ENCODE measurements at places on chromosomes 3 and 15.

DNA sequence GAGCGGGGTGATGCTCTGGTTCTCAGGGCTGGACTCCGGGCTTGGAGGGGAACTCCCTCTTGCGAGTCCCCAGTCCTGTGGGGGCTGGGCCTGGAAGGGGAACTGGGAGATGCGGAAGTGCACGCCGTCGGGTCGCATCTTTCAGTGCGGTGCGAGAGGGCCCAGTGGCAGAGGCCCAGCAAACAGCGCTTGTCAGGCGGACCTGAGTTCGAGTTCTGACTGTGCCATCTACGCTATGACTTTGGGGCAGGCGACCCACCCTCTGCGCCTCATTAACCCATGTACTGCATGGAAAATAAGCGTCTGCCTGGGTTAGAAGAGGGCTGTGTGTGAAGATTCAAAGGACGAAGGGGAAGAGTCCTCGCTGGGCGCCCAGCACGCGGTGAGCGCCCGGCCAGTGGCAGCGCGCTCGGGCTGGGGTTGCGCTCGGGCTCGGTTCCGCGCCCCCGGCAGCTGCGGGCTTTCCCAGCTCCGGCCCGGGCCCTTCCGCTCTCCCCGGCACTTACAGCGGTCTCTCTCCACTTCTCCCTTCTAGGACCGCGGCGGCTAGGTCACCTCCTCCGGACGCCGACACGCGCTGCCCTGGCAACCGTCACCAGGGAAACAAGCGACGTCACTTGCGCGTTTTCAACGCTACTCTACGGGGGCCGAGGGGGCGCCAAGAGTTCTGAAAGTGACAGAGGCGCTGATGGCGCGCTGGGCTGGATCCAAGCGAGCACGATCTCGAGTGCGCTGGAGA lies at the start of gene CCDC13:
Gene CCDC13 (minus strand): TSS at position 584 of the 739 bp plus-strand sequence. CDS start 14,908 bp downstream, outside the sequence.
- peak; percentile 91 for DNase-seq

DNA sequence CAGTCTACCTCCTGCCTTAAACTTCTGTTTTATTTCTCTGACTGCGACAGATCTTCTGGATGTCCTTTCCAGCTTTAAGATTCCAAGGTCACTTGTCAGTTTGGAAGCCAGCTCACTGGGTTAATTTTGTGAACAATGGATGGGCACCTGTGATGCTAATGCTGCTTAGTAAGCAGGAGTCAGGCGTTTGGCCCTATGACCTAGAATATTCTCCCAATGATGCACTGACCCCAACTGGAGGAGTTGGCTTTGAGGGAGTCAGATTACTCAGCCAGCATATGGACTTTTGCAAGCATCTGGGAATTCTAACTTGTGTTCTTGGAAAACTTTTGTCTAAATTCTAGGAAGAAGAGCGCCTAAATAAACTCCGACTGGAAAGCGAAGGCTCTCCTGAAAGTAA lies 28.1 kb downstream of the HACD3 start:
- DNase-seq = no peak

DNA sequence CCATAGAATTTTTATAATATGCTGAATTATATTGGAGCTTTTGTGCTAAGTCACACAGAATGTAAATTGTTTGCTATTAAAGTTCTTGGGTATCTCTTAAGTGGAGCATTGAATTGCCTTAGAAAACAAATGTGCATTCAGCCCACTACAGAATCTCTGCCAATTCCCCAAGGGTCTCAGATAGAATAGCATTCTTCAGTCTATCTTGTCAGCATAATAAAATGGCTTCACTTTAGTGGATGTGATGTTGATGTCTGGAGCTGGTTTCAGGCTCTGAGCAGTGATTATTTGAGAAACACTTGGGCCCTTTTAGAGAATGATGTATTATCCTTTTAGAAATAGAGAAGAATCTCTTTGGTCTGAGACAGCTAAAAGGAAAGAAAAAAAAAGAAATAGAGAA lies 45.2 kb downstream of the LRCH3 start:
- DNase-seq = no peak

GRCh38 chr3:196096382-196096953 lies 14.6 kb upstream of the TFRC start:
- no peak for DNase-seq

- peak; percentile 11 for DNase-seq
Observed at GRCh38 chr3:26484140-26484539, 138.4 kb upstream of the LRRC3B start.

DNA sequence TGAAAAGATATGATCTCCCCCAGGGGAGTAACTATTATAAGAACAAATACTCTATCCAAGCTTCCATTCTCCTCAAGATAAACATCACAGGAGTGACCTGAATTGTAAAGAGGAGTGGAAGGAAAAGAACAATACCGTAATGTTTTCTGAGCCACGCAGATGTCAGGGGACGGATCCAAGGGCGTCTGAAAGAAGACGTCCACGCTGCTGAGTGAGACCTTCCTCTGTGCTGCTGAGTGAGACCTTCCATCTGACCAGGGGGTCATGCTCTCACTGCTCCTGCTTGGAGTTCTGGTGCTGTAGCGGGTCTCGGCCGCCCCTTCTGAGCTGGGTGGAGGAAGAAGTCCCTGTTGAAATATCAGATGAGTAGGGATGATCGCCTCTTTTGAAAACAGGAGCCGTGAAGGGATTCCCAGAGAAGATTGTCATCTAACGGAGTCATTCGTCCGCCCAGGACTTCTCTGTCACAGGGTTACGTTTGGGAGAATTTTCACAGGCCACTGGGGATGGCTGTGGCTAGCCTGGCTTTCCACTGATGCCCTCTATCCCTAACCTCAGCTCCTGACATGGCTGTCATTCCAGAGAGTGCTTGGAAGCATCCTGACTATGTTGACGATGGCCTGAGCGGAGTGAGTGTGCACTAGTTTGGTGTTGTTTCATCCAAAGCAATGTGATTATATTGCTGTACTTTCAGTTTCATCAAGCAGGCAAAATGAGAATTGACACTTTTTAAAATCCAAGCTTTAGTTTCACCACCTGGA lies 184.9 kb downstream of the APBA2 start:
- DNase-seq = no peak

GRCh38 chr3:177830411-177830849 lies 633.1 kb upstream of the TBL1XR1 start:
- DNase-seq = no peak

GRCh38 chr3:32432045-32432710 lies 40.5 kb downstream of the CMTM7 start:
- no peak for DNase-seq

GRCh38 chr3:9878700-9879099 lies 1.4 kb downstream of the CIDEC start:
- no peak for DNase-seq

GRCh38 chr3:99355465-99355864 lies 282.9 kb upstream of the COL8A1 start:
- no peak for DNase-seq

DNA sequence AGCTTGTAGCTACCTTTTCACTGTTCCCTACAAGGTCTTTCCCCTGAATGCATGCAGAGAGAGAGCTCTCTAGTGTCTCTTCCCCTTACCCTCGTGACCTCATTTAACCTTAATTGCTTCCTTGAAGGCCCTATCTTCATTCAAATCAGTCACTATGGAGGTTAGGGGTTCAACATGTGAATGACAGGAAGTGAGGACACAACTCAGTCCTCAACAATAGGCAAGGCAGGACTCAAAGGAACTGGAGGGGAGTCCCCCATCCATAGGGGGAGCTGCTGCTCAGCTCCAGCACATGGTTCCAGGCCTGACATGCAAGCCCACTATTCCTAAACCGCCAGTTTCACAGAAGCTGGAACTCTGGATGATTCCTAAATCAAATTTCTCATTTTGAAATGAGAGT lies 33.8 kb upstream of the GYG1 start:
- DNase-seq = peak; percentile 25

- no peak for DNase-seq
Observed at GRCh38 chr15:85458764-85459163, 78.4 kb downstream of the AKAP13 start.
